Chondrocyte (in vitro differentiated cells): ENCODE measurements at places on chromosomes 12 and 14. TPM values are rescaled to one million over a fixed set of nuclear protein-coding genes. Genes with fewer than 3 reads are reported as not detected.
A peak's percentile ranks its signal among the peaks of the same experiment; 100 is the strongest.

ACSM4 gene
- total RNA-seq, result not detected in 3 replicates

DNA sequence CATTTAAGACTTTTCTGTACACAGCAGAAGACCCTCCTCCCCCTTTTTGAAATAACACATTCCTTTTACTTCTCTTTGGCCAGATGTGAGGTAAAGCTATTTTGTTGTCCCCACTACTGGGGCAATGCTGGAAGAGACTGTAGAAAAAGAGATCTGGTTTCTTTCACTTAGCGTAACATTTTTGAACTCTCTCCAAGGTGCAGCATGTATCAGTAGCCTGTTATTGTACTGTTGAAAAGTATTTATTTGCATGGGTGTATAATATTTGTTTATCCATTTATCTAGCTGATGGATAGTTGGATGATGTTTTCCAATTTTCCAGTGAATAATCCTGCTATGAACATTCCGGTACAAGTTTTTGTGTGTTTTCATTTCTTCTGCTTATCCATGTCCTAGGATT lies 335.2 kb downstream of the SOX5 start:
- no peak for DNase-seq

DNA sequence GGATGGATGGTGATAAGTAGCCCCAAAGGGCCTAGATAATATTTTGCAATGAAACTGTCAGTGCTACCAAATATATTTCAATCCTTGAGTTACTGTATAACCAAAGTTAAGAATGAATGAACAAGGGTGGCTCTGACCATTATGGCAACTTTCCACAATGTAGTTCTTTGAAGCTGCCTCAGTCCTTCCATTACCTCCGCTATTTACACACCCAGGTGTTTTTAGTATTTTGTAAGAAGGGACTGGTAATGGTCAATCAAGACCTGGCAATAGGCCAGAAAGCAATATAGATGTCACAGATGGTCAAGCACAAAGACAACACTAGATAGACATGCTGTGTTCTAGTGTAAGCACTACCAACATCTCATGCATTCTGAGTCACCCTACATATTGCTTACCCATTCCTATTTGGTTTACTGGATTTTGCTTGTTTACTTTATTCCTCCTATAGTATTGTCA lies 16.3 kb downstream of the DUSP16 start:
- DNase-seq, result no peak

IAPP gene
- not detected in 3 replicates for total RNA-seq

ANO2 gene
- 0.44 to 0.73 TPM (median 0.47 TPM) in 3 replicates for total RNA-seq

GRCh38 chr12:111204788-111205241 lies 164.1 kb downstream of the PHETA1 start:
- DNase-seq, result no peak

DNA sequence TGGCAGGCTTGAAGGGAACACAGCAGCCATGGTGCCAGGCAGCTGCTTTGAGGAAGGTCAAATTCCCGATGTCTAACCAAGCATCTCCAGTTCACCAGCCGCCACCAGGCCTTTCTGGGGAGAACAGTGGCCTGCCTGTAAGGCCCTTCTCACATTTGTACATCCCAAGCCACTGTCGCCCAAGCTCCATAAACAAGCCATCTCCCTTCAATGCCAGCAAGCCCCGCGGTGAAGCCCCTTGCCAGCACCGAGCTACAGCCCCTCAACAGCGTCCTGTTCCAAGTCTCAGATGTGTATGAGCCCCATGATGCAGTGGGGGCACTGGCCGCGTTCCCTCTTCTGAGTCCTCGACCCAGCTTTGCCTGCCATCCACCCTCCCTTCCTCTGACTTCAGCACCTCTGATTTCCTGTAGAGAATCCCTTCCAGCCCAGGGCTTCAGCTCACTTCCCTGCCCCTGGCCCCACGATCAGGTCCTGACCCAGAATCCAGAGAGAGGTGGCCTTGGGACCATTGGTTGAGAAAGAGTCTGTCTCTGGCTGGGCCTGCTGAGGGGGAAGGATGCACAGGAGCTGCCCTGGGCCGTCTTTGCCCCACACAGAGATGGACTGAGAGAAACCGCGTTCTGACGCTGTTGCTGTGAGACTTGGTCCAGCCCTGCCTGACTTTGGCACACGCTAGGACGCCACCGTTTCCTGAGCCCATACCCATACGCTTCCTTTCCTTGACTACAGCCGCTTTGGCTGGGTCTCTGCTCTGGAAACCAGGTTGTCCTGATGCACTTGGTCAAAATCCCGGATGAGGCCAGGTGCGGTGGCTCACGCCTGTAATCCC lies 1.9 kb upstream of the MMP17 start:
- peak; percentile 82 for DNase-seq

DNA sequence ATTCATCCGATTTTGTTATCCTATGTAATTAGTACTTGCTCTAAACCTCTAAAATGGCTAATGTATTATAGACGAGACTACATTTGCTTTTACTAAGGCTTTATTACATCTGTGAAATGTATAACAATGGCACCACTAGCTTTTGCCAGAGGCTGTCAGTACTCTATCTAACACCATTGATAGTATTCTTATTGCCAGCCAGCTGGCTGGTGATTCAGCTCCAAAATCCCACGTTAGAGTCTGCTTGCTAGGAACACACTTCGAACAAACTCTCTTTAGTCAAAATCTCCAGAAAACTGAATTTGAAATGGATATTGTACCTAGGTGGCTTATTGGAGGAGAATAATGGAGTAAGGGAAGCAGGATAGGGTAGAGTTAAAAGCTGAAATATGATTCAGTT lies 839.2 kb downstream of the SLC6A15 start:
- DNase-seq, result no peak

GRCh38 chr12:98911396-98911795 lies 266.3 kb downstream of the APAF1 start:
- no peak for DNase-seq

DNA sequence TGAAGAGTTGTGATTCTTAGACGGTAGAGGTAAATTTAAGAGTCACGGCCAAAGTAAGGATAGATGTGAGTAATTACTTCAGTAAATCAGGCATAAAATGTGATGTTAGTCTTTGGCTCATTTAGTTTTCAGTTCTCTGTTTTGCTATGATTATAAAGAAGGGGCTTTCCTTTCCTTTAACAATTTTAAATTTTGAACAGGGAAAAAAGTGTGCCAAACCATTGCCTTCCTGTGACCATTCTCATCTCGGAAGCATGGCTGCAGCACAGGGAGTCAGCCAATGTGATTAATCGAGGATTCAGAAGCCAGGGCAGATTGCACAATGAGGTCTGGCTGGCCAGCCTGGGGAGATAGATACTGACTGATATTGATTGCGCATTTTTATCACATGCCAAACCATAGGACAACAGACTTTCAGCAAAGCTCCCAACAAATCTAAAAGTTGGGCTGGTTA lies 480.2 kb upstream of the PRICKLE1 start:
- DNase-seq, result no peak

DNA sequence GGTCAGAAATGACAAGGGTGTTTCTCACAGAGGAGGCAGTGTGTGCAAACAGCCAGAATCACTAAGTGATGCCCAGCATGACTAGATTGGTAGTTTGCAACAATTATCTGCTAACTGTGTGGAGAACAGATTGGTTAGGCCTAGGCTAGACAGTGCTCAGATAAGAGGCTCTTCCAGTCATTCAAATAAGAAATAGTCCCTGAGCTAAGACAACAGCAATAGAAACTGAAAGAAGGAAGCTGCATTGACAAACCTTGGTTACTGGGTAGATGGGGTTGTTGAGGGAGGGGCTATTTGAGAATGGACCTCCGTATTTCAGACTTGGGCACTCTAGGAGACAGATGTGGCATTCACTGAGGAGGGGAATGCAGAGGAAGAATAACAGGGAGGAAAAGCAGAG lies 255.0 kb upstream of the NPAS3 start:
- no peak for DNase-seq

DNA sequence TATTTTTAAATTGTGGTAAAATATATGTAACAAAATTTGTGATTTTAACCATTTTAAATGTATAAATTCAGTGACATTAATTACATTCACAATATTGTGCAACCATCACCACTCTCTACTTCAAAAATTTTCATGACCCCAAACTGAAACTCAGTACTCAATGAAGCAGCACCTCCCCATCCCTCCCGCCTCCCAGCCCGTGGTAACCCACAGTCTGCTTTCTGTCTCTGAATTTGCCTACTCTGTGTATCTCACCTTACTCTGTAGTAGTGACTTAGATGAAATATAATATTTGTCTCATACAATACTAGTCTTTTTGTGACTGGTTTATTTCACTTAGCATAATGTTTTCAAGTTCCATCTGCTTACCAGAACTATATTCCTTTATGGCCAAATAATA lies 36.2 kb downstream of the EML1 start:
- no peak for DNase-seq

DNA sequence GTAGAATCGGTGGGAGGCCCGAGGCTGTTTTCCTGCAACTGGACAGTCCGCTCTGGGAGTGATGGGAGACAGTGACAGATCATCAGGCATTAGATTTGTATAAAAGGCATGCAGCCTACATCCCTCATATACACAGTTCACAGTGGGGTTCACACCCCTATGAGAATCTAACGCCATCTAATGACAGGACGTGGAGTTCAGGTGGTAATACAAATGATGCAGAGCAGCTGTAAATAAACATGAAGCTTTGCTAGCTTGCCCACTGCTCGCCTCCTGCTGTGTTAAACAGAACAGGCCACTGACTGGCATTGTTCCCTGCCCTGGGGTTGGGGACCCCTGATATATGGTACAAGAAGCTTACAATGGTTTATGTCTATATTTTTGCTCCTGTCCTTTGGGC lies 179.0 kb downstream of the LRFN5 start:
- DNase-seq, result no peak

DIP2B gene
- 25.4 to 36.3 TPM (median 25.8 TPM) in 3 replicates for total RNA-seq

MANSC4 gene
- not detected in 3 replicates for total RNA-seq

GRCh38 chr12:114895827-114896226 lies 211.9 kb upstream of the TBX3 start:
- DNase-seq, result no peak

DNA sequence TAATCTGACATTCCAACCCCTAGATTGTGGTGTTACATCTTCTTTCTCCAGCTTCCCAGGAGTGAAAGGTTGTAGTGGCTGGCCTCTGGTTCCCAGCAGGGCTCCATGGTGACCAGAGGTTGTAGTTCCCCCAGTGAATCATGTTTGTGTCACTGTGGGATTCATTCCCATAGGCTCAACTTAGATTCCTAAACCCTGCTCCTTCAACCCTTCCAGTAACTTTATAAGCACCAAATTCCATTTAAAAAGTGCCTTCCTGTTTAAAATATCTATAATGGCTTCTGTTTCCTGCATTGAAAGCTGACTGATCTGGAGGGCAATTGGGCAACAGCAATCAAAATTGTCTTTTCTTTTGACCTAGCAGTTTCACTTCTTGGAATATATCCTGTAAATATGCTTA lies 40.5 kb upstream of the TBC1D15 start:
- no peak for DNase-seq

- DNase-seq, result no peak
These were observed 105.9 kb upstream of the BCAT1 start for GRCh38 chr12:25054783-25055144.

ALDH2 gene
- 42.0 to 73.8 TPM (median 73.3 TPM) in 3 replicates for total RNA-seq

GRCh38 chr12:138898-139534 lies 72.4 kb downstream of the IQSEC3 start:
- no peak for DNase-seq

CLEC4A gene
- total RNA-seq, result 0.65 to 1.1 TPM (median 0.99 TPM) in 3 replicates

DNA sequence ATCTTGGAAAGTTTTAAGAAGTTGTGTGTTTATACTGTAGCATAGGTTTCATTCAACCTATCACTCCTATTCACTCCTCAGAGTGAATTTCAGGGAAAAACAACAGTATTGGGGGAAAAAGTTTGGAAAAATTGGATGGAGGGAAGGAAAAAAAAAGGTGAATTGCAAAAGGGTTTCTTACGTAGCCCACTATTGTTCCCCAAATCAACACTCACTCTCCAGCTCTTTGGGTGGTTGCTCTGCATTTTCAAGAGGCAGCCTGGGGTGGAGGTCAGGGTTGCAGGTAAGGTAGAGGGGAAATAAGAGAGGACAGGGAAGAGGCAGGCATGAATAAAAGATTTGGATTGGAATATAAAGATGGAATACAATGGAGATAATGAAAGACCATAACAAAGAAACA lies 42.3 kb downstream of the BORCS5 start:
- DNase-seq, result no peak

CSAD gene
- 24.3 to 34.6 TPM (median 27.1 TPM) in 3 replicates for total RNA-seq

DNA sequence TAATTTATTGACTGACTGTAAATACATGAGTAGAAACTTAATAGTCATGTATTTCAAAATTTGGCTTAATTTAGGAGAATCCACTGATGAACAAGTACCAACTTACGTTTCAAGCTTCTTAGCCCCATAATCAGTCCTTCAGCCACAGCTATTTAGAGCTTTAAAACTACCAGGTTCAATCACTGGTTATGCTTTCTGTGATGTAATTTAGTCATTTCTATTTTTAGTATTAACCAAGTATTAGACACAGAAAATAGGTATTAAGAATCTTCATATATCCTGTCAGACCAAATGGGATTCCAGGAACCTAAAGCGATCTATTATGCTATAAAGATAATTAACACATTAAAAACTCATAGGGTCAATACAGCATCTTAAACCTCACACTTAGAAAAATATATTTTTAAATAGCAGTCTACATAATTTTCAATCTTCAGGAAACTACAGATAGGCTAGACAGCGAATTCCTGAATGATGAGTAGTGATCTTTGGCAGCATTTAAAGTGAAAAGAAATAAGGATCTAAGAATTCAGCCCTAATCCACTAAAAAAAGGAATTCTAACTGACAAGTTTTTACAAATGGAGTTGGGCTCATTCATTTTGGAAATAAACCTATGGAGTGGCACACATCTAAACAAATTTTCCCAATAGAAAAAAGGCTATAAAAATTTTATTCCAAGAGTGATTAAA lies 51.5 kb downstream of the ZC3H14 start:
- no peak for DNase-seq

CLEC2D gene
- total RNA-seq, result 3.7 to 5.1 TPM (median 4.6 TPM) in 3 replicates

DNA sequence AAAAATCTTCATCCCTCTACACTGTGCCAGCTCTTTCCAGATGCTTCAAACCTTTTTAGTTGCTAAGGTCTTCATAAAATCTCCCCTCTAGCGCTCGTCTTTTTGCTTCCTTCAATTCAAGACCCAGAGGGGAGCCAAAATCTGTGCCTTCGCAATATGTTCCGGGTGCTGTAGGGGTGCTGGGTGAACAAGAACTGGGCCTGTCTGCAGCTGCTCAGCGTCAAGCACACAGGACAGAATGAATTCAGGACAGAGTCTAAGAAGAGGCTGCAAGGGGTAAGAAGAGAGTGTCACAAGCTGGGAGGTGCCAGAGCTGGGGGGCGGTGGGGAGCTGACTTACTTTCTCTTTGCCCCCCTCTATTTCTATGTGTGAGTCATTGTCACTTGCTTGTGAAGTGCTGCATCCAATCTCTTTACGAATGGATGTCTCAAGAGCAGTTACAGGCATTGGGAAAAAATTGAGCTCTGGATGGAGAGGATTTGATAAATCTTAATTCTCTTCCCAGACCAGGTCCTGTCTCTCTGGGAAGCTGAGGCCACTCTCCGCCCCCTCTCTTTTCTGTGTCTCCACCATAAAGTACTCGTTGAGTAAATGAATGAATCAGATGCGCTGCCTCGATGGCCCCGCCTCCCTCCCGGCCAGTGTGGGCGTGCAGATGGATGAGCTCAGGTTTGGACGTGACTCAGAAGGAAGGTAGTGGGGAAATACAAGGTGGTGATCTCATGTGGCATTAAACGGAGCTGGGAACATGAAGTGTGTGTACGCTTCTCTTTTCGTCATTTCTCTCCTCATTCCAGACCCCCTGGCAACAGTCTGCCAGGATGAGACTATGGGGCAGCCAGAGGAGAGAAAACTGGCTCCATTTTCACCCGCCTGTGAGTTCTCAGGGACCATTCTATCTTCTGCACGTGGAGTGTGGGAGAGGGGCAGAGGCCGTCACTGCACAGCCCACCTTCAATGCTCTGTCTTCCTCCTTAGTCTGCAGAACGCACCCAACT lies 91.3 kb downstream of the TSPAN9 start:
- no peak for DNase-seq
